ENCODE measurements at places on chromosomes 2 and 18.

DNA sequence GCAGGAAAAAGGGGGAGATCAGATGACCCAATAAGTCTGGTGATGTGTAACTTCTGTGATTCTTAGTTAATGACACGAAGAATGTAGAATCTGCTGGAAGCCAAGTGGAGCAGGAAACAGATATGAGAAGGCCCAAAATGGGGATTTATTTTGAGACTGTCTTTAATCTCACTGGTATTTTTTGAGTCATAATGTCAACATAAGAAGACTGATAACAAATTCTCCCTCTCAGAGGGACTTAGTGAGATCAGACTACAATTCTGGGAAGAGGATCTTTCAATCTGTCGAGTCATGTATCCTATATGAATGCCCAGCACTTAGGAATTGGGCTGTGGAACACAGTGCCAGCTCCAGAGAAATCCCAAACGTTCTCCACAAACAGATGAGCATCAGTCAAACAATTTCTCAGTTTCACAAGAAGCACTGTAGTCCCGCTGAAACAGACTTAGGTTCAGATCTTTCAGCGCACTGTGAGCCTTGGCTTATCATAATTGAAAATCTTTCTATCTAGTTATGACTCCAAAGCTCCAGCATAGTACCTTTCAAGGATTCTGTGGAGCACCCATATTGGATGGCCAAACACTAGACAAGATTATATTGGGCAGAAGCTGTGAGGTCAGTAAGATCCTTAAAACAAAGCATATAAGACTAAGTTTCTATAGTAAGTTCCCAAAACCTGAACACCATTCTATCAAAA is 738.2 kb downstream of the LRP1B start:
- no peak for DNase-seq

GRCh38 chr2:28539118-28539541 is 43.3 kb downstream of the PLB1 start:
- no peak for DNase-seq

DNA sequence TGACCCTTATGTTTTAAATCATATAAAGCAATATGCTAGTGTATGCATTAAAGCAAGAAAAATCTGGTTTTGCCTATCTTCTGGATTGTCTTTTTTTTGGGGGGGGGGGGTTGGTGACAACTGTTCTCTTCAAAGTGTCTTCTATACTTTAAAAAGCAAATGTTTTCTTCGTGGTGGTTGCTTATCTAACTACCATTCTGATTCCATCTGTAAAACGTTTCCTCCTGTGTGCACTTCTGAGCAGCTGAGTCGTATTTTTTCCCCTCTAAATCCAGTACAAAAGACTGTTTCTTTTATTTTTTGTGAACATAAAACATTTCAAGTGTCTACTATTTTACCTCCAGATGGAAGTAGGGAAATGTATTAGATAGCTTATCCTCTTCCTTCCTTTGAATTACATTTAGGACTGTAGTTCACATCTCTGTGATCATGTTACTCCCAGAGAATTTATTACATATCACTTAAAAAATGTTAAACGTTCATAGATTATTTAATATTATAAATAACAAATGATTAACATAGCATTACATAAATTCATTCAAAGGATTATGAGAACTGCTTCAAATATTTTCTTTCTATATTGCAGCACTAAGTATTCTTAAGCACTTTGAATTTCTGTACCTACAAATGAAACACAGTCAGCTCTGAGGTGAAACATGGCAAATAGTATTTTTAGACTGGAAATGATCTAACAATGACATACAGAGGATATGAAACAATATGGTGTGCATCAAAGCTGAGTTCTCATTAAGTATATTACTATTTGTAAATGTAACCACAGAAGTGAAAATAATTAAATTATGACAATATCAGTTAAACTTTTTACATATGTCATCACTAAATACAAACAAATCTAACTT is 56.4 kb downstream of the SCN3A start:
- no peak for DNase-seq

- DNase-seq = no peak
These were observed 32.9 kb upstream of the PDCL3 start for GRCh38 chr2:100529900-100530299.

Data from stimulated activated CD8-positive, alpha-beta memory T cell treated with anti-CD3 and anti-CD28 coated beads, Interleukin-4, amount 100 ng/mL, for 24 hours (primary cell).